ENCODE measurements at places on chromosomes 2 and 18. TPM values are rescaled to one million over a fixed set of nuclear protein-coding genes. Genes with fewer than 3 reads are reported as not detected.
A peak's percentile ranks its signal among the peaks of the same experiment; 100 is the strongest.

The APLF gene
- 2.0 TPM for total RNA-seq

DNA sequence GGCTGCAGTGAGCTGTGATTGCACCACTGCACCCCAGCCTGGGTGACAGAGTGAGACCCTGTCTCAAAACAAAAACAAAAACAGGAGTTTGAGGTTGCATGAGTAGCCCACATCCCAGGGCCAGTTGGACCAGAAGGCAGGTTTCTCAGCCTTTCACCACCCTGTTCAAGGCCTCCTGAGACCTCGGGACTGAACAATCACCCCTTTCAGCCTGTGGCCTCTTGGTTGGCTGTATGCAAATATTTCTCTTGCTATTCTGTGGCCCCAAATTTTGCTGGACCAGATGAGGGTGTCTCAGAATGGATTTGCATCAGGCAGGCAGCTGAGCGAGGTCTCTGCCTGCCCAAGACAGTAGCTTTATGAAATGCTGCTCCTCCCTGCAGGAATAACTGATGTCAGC is 56.9 kb downstream of the DPYSL5 start:
- DNase-seq: no peak

GRCh38 chr2:190854726-190855125 is 25.9 kb upstream of the GLS start:
- DNase-seq: no peak

The TMEM182 gene
- 4.0 TPM for total RNA-seq

GRCh38 chr2:220347626-220348025 is 720.2 kb downstream of the SLC4A3 start:
- no peak for DNase-seq

- no peak for DNase-seq
These were observed 154.5 kb downstream of the RPIA start for GRCh38 chr2:88845772-88846661.

DNA sequence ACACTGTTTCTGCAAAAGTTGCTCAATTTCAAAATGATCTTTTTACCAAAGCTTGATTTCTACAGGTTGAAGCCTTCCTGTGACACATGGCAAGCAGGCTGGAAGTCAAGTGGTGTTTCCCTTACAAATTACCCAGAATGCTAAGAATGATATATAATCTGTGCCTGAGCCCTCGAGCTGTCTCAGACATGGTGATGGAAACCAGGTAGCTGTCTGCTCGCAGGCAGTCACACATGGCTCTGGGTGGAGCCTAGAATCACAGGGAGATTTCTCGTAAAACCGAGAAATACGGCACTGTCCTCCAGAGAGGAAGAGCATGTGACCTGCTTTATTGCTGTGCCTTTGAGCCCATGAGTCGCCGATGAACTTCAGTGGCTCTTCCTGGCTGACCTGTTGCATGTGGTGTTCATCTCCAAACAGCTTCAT is 392.9 kb downstream of the ZNF521 start:
- no peak for DNase-seq

GRCh38 chr2:226439337-226439736 is 360.3 kb downstream of the IRS1 start:
- DNase-seq: no peak

DNA sequence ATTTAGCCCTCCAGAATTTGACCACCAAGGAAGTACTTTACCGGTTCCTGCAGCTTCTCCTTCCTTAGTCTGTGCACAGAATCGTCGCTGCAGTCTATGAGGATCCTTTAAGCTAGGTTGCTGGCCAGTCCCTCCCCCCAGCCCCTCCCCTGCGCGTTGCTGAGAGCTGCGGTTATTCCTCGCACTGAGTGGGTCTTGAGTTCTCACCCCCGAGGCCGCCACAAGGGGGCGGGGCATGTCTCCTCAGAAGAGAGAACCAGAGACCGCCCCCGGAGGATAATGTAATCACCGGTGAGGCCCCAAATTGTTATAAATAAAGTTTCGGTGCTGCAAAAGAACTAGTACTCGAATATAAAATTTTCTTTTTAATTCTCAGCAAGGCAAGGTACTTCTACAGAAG is 1184.9 kb upstream of the CDH2 start:
- no peak for DNase-seq

DNA sequence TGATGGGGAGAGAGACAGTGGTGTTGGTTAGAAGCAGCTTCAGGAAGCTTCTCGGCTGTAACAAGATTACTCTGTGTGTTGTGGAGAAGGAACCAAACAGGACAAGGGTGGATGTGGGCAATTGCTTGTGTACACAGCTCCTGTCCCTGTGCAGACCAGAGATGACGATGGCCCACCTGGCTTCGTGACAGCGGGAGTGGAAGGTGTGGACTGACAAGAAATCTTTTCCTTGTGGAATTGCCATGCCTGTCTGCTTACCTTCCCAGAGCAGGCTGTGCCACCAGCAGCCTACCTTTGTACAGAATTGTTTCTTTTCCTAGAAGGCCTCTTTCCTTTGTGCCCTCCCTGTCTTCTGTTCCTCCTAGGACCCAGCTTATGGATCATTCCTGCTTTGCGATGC is 93.8 kb downstream of the ITGB1BP1 start:
- DNase-seq: no peak

DNA sequence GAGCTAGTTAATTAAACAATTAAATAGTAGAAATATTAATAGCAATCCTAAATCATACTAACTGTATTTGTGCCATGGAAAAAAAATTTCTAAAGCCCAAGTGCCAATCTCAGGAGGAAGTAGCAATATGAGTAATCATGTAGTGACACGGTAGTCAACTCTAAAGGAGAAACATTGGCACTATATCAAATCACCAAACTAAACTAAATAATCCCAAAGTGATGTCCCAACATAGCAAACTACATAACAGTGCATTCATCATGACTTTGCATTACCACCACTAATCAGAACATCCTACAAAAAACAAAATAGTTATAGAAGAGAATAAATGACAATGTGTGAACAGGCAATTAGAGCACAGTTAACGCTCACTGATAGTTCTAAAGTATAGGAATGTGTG is 195.1 kb downstream of the EXOC6B start:
- DNase-seq: no peak

DNA sequence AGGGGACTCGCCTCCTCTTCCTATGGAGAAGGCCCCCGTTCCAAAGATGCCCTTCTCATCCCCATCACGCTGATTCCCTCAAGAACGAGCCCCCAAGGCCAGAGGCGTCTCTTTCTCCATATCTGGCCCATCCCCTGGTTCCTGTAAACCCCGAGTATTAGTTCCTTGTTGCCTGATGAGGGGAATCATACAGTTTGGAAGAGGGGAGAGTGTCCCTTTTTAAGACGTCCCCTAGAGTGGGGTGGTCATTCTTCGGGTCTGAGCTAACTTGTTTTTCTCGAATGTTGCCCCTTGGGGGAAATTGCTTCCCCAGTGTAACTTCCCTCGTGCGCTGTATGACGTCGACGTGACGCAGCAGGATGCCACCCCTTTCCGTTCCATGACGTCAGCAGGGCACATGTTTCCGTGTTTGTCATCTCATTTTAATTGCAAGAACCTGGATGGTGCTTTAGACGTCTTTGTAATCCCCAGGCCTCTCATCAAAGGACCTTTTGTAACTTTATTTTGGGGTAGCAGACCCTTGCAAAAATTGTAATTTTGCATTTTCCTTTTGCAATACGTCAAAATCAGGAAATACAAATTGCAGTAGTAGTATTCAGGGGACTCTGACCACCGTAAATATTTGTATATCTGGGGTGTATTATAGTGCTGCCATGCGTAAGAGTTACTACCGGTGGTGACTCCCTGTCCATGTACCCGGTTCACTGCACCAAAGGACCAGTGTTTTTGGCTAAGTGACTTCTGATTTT is 569 bp downstream of the BABAM2 start:
- peak; percentile 96 for DNase-seq

The DLX1 gene
- not detected for total RNA-seq

The IGFBP5 gene
- total RNA-seq: not detected

DNA sequence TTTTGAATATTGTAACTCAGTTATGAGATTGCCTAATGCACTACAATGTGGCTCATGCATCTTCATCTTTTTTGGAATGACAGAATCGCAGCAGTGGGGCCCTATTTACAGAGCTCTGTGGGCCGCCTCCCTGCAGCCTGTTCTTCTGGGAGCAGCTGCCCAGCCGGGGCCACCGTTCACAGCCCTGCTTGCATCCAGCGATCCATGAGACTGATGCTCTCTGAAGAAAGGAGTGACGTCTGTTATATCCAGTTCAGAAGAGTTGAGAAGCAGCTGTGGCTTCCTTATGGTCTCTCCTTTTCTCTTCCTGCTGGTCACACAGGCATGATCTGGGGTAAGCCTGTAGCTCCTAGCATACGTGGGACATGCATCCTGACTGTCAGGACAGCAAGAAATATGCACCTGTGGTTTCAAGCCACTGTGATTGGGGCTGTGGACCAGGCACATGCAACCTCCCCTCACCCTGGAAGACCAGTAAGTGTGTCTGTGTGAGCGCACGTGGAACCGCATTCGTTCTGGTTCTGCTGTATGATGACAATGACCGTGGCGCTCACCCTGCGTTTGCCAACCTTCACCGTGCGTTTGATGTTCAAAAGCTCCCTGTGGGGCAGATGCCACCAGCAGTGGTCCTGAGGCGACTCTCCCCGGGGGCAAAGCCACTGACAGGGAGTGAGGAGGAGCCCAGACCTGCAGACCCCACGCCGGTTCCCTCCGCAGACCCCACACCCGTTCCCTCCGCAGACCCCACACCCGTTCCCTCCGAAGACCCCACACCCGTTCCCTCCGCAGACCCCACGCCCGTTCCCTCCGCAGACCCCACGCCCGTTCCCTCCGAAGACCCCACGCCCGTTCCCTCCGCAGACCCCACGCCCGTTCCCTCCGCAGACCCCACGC is 189.8 kb downstream of the TMEM18 start:
- DNase-seq: no peak

DNA sequence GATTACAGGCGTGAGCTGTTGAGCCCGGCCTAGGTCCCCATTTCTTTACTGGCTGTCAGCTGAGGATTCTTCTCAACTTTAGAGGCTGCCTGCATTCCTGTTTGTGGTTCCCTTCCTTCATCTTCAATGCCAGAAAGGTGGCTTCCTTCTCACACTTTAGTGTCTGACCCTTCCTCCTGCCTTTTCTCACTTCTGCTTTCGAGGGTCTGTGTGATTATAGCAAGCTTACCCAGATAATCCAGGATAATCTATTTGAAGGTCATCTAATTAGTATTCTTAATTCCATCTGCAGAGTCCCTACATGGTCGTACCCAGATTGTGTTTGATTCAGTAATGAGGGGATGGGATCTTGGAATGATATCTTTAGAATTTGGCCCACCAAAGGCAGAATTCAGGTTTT is 157.4 kb downstream of the TANC1 start:
- no peak for DNase-seq

DNA sequence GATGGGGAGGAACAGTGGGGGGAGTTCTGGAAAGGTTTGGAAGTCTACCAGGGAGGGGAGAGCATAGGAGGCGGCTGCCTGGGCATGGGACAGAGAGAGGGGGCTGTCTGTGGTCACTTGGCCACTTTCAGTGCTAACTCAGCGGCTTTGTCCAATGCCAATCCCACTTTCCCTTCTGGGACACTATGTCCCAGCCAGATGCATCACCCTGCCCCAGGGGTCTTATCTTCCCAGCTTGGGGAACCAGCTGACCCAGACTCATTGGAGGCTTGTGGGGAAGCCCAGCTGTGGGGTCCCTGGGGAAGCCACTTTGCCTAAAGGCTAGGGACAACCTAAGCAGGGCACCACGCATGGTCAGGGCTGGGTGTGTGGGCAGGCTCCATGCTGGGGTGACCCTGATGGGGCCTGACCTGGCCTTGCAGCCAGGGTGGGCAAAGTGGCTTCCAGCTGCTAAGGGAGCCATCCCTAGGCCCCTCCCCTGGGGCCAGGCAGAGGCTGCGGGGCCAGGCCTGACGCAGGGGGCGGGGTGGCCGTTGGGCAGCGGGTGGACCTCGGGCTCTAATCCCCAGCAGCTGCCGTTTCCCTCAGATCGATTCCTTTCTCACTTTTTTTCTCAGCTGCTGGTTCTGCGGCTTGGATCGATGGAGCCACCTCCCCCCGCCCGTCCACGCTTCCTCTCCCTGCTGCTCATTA is 1.6 kb upstream of the ASIC4 start:
- DNase-seq: no peak

The TUBB8B gene
- total RNA-seq: not detected

The KLHL29 gene
- 3.7 TPM for total RNA-seq

- no peak for DNase-seq
These were observed 11.3 kb upstream of the ERBB4 start for GRCh38 chr2:212549941-212550340.

- no peak for DNase-seq
These were observed 56.8 kb upstream of the HS6ST1 start for GRCh38 chr2:128375454-128375853.

GRCh38 chr18:56001576-56001975 is 413.6 kb upstream of the TCF4 start:
- no peak for DNase-seq

- DNase-seq: no peak
These were observed 181.3 kb upstream of the ZNF521 start for GRCh38 chr18:25533218-25533617.
